ENCODE measurements at places on chromosomes 7 and 10. TPM values are rescaled to one million over a fixed set of nuclear protein-coding genes. Genes with fewer than 3 reads are reported as not detected.

GRCh38 chr10:132462463-132463332 lies 65.7 kb downstream of the PWWP2B start:
- no peak for DNase-seq

- DNase-seq, result no peak
Observed at GRCh38 chr7:24475166-24475961, 97.9 kb upstream of the PALS2 start.

Gene FFAR4
- total RNA-seq, result not detected

- DNase-seq, result no peak
Observed at GRCh38 chr7:96654630-96655188, 54.9 kb downstream of the SEM1 start.

DNA sequence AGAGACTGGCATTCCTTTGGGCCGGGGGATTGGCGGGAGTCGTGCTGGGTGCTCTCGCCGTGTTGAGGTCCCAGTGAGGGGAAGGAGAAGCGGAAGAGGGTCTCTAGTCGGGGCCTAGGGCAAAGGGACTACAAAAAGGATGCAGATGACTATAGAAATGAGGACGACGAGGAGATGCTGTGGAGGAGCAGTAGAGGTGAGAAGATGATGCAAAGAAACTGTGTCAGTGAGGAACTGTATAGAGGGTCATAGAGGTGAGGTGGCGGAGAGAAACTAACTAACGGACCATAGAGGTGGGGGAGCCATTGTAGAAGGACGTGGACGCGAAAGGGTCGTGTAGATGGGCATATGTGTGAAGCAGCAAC lies 324 bp downstream of the TWNK start:
- DNase-seq, result no peak

DNA sequence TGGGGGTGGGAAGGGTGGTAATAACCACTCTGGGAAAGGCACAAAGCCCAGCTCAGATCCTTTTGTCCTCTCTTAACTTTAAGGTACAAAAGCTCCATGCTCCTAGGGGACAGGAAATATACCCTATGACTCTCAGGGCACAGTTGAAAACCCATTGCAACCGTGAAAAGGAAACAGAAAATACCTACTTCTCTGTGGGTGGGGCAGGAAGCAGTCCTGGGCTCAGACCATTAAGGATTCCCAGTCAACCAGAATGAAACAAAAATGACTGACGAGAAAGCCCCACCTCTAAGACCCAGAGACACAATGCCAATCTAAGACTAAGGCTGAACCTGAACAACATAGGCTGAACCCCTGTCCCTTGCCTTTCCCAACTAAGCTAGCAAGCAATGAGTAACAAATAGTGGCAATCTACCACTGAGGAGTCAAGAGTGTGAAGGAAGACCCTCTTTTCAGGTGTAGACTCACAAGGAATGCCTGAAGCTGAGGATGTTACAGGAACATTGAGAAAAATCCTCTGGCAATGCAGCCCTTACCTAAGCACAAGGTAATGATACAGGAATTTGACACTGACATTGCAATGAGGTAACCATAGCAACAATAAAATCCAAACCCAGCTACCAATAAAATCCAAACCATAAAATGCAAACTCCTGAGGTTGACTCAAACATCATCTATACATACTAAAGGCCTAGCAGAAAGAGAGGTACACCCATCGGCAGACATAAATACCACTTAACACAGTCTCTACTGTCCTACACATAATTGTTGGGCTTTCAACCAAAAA lies 380.1 kb downstream of the HPSE2 start:
- DNase-seq, result no peak

DNA sequence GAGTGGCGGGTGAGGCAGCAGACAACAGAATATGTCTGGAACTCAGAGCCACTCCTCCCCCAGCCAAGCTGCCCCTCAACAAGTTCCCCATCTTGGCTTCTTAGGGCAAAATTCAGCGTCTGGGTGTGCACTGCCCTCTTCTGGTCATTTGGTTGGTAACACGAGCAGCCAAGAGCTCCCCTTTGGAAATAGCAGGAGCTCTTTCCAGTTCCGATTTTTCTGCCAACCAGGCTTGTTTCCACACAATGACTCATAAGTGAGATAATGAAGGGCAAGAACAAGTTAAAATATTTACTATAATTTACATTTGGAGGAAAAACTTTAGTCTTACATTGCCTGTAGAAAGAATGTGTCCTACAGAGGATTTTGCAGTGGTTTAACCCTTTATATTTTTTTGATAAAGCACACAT lies 70.5 kb downstream of the ADCYAP1R1 start:
- DNase-seq, result no peak

DNA sequence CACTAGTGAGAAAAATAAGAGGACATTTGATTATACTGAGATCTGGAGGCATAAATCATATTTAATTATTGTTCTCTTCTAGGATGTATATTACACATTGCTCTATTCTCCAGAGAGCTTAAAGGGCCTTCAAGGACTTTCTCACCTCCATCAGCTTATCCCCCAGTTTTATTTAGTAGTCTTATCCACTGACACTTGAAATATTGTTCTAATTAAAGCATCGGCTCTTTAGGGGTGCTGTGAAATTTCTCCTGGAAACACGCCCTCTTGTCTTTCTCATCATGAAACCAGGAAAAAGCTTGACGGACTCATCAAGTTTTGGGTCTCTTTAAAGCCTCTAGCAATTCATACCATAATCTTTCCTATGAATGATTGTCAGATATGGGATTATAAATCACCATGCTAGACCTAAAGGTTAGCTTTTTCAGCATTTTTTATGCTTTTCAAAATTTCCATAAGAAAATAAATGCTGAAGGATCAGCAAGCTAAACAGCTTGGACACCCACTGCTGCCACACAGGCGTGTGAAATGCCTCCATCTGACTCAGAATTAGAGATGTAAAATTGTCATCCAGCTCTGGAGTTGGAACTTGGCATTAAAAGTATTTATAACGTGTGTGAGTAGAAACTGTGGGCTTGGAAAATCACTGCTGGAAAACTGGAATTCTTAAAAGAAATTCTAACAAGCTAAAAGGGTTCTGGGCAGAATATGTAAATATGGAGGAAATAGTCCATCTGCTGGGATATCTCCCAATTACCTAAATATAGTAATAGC lies 216.3 kb downstream of the CHRM2 start:
- DNase-seq, result no peak

- no peak for DNase-seq
Observed at GRCh38 chr10:26730552-26730951, 33.1 kb downstream of the PDSS1 start.

Gene AKR1D1
- total RNA-seq, result not detected

- no peak for DNase-seq
Observed at GRCh38 chr7:40760293-40760964, 625.6 kb downstream of the SUGCT start.

DNA sequence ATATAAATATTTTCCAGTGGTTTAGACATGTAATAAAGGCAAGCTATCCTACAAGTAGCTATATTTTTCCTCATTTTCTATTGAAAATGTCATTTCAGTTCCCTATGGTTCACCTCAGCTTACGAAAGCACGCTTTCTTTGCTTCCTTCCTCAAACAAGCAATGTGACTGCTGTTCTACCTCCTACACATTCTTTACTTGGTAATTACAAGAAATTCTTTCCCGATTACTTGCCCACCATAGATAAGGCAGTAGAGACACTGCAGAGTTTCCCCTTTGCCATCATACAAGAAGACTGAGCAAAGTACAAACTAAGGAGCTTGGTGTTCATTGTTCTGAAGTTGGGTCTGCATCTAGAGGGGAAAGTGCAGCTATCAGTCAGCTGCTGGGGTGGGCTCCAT lies 249.4 kb downstream of the CRPPA start:
- no peak for DNase-seq

Gene LIPN
- total RNA-seq, result 0.80 TPM

DNA sequence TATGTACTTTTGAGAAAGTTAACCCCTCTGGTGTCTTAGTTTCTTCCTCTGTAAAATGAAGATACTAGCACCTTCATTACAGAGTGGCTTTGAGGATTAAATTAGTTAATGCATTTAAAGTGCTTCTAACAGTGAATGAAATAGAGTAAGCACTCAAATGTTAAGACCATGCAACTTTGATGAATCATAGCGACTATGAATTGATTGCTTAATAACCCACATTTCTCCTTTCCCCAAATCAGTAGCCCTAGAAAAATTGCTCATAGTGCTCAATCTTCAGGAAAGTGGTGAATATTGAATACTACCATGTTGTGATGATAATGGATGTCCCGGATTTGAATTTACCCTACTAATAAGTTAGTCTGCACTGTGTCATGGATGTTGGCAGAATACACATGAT lies 48.1 kb downstream of the CD36 start:
- no peak for DNase-seq

- no peak for DNase-seq
Observed at GRCh38 chr10:646118-646524, 43.3 kb downstream of the DIP2C start.

Gene GRIFIN
- total RNA-seq, result not detected

DNA sequence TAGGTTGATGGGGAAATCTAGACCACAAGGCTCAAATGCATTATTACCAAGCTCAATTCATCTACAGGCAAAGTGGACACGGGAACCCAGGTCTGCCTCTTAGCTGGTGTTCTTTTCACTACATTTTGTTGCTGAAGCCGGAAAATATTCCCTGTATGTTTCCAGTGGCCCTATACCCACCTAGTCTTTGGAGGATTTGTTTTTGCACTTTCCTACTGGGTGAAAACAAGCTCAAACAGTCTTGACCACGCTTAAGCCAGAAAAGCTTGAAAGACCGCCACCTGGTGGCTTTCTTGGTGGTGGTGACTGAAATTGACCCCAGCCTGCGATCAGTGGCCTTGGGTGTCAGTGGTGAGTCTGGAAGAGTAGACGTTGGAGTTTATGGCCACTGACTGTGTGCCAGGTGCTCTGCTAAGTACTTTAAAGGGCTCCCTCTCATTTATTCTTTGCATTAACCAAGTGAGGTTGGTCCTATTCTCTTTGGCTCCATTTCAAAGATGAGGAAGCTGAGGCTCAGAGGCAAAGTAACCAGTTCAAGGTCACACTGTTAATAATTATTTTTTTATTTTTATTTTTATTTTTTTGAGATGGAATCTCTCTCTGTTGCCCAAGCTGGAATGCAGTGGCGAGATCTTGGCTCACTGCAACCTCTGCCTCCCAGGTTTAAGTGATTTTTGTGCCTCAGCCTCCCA lies 11.1 kb upstream of the CRTAC1 start:
- no peak for DNase-seq

- DNase-seq, result no peak
Observed at GRCh38 chr10:7260412-7260900, 150.4 kb downstream of the SFMBT2 start.

DNA sequence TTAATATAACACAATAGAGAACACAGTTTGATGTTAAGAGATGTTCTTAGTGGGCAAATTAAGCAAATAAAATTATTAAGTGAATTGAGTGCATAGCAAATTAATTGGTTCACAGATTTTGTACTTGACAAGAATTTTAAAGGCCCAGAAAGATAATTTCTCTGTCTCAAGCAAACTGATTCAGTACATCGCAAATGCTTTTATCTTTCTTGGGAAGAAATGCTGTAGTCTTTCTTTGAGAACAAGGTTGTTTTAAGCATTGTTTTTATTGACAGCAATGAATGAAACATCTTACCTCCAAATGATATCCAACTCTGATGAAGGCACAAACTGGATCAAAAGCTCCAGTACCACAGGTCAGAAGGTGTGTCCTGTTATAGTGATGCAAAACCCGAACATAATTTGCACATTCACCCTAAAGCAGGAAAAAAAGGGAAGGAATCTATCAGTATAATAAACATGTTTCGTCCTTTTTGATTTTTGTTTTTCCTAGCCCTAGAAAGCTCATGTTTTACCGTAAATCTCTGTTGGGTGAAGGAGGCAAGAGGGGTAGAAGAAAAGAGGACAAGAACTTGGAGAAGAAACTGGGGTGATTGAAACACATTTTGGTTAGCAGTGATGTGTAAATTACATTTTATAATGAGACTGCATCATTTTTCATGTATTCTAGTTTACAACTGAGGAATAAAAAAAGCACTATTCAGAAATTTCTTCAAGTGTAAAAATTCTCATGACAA lies 182.6 kb downstream of the SEMA3E start:
- DNase-seq, result no peak

All from T-helper 17 cell (primary cell).